ENCODE measurements at places on chromosomes 3 and 15.

- DNase-seq = no peak
These were observed 12.3 kb upstream of the KPNA4 start for GRCh38 chr3:160577556-160578195.

DNA sequence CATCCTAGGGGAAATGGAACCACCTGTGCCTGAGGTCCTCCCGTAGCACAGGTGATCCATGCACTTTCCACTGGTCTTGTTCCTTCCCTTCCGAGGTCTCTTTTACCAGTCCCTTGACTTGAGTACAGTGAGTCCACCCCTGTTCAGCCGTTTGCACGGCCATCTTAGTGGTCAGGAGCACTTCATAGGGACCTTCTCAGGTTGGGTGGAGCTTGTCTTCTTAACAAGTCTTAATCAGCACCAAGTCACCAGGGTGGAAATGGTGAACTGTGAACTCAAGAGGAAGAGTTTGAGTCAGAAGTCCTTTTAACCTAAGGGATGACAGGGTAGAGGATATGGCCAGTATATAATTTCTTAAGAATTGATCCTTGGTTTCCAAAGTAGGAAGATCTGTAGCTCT lies 21.4 kb downstream of the ARL8B start:
- DNase-seq = no peak

DNA sequence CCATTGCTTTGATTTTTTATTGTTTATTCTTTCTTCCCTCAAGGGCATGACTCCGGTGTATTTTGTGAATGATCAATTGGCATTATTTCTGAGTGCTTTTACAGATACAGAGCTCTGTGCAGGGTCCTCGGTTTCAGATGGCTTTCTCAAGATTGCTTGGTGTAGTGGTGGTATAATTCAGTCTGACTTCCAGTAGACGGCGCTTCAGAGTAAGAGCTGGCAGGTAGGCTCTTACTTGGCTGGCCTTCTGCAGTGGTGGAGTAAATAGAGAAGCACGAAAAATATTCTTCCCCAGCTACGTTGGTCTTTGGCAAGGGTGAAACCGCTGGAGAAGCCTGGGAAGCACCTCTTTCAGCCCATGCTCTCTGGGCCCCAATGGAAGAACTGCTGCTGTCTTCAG lies 723.0 kb upstream of the BCHE start:
- no peak for DNase-seq

GRCh38 chr3:124565013-124565412 lies 165.2 kb upstream of the UMPS start:
- peak; percentile 16 for DNase-seq
